ENCODE measurements at places on chromosomes 3 and 15.

DNA sequence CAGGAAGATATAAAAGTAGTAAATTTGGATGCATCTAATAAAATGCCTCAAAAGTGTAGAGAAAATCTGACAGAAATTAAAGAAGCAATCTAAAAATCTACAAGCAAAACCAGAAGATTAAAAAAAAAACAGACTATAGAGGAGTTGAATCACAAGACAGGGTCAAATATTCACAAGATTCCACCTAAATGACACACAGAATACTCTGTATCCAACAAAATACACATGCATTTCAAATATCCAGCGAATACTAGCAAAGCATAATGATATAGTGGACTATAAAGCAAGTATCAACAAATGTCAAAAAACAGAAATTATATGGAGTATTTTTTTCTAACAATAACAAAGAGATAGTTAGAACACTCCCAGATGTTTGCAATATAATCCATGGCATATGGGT lies 20.5 kb upstream of the ACTC1 start:
- DNase-seq = no peak

DNA sequence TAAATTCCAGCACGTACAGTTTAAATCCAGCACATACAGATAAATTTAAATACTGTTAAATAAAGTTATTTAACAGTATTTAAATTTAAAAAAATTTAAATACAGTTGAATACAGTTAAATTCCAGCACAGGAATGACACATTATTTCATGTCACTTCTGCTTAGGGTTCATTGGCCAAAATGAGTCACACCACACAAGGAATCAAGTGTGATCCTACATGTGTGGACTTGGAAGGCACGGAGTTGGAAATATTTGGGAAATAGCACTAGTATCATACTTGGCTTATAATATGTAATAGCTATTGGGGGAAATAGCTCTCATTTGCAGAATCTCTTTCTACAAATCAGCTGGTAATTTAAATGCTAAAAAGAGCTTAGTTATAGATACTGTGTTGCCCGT lies 10.6 kb downstream of the RAB7A start:
- DNase-seq = no peak

GRCh38 chr3:18444595-18445400 lies 19.7 kb upstream of the SATB1 start:
- peak; percentile 71 for DNase-seq

GRCh38 chr3:138442433-138442832 lies 8.0 kb downstream of the ESYT3 start:
- no peak for DNase-seq

- no peak for DNase-seq
These were observed 258.7 kb downstream of the TLE3 start for GRCh38 chr15:69838994-69839393.

DNA sequence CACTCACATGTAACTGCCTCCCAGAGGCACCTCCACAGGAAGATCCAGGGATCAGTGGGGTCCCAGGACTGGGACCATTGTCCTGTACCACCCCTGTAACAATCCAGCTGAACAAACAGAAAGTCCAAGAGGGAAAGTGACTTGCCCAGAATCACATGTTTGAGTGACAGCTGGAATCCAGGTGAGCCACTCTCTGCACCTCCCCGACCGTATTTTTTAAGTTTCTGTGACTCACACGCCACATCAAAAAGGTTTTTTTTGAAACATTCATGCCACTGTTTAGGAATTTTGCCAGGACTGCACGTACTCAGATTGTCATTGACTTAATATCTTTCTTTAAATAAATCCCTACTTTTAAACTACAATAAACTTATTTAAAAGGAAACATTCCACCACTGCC lies 9.8 kb upstream of the SLC6A1 start:
- no peak for DNase-seq

DNA sequence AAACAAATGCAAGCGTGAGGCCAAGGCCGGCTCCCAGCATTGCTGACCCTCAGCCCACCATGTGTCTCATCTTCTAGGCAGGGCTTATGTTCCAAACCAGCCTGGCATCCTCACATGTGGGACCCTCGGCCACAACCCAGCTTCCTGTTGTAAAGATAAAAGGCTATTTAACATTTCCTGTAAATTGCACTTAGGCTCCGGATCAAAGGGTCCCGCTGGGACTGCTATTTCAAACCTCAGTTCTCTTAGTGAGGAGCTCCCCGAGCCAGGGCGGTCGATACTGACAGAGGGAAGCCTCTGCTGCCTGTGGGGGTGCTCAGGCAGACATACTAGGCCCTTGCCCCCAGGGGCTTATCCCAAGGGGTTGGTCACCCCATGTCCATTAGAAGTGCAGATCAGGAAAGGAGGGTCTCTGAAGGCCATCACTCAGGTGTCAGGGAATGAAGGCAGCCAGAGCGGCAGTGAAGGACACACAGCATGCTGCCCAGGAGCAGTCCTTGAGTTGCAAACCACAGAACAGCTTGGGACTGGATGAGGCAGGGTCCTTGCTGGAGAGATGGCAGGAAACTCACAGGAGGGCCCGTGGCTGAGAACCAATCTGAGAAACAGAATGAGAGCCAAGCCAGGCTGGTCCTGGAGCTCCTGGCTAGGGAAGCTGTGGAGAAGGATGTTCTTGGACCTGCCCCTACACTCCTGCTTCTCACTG lies 239.9 kb downstream of the TLE3 start:
- DNase-seq = peak; percentile 5

GRCh38 chr15:75666823-75667501 lies 19.2 kb downstream of the SNX33 start:
- no peak for DNase-seq

DNA sequence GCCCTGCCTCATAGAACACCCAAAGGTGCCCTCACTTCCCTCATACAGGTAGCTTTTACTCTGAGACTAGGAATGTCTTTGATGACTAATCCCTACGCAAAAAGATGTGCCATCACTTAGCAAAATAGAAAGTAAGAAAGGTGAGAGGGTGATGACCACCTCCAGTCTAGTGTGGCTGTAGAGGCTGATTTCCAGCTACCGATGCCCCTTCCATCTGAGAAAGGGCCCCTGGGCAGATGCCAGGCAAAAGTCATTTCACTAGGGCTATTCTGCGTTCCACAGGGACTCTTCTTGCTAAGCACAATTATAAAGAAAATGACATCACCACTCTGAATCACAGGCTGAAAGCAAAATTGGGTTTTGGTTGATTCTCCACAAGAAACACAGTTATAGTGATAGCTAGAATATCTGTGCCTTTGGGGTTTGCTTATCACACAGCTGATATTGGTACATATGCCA lies 77.4 kb downstream of the RBPMS2 start:
- DNase-seq = no peak

GRCh38 chr3:33790091-33790490 lies 8.3 kb upstream of the PDCD6IP start:
- DNase-seq = no peak

DNA sequence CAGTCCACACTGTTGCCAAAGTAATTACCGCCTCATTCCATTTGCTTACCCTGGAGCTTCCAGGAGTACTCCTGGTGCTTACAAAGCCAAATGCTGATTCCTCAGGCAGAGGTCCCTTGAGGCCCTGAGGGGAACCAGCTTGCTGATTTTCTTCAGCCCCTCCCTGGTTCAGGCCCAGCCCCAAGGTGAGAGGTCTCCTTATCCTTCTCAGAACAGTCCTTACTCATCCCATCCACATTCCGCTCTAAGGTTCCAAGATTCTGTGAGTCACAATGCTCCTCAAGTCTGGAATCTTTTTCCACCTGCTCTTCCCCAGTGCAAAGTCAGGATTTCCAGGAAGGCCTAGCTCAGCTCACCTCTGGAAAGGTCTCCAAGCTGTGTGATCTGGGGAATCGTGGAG lies 1.8 kb upstream of the ATP10A start:
- no peak for DNase-seq

DNA sequence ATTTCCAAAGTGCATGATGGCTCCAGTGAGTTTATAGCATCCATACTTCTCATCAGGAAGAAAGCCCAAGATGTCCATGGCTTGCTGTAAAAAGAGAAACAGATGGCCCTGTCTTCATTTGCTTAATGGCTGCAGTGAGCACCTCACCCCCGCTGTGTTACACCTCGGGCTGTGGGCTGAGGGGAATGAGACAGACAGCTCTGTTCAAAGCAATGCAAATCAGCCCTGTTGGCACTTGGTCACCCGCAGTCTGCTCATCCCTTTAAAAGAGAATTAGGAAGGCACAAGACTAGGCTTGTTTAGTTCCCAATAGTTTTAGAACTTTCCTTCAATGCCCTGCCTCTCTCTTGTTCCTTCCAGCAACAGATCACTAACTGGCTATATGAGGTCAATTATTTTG lies 25.2 kb downstream of the MYH15 start:
- no peak for DNase-seq

GRCh38 chr15:77901251-77901881 lies 176.1 kb downstream of the TBC1D2B start:
- no peak for DNase-seq

DNA sequence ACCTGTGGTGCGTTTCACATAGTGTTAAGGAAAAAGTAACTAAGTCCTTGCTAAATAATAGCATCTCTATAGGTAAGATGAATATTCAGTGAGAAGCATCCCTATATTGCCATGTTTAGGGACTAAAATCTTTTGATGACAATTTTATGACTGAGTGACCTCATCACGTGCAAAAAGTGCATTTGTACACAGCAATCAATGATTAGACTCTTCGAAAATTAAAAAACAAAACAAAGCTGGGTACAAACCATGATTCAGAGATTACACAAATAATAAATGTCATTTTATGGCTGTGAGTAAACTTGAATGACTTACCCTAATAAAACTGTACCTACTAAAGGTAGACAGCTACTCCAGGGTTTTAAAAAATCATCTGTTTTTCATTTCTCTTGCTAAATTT lies 505.3 kb downstream of the FOXP1 start:
- DNase-seq = no peak

DNA sequence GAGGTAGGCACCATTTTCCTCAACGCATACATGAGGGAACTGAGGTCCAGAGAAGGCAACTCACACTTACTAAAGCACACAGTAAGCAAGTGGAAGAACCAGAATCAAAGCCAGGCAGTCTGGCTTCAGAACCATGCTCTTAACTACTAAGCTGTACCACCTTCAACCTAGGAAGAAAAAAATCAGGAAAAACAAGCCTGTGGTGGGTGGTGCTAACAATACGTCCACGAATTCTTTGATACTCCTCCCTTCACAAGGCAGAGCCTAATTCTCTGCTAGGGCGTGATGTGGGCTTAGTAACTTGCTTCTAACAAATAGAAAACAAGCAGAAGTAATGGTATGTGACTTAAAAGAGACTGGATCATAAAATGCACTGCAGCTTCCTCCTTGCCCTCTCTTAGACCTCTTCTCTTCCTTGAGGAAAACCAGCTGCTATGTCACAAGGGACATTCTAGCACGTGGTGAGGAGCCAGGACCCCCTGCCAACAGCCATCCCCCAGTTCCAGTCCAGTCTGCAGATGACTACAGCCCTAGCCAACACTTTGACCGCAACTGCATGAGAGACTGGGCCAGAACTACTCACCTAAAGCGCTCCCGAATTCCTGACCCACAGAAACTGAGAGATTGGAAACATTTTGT lies 36.9 kb downstream of the HACD2 start:
- no peak for DNase-seq

DNA sequence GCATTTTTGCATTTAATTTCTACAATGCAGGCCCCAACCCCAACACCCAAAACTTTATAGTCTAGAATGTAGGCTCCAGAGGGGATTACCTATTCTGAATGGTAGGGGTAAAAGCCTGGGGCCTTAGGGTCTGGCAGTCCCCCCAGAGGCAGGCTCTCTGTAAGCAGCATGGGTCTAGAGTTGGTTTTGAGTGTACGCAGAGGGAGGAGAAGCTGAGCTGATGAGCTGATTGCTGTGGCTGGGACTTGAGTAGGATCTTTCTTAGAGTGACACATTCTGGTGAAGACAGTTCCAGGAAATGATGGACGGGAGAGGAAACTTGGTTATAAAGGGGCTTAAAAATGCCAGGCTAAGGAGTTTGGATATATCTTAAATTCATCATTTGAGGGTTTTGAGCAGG lies 2.1 kb downstream of the LPP start:
- no peak for DNase-seq

DNA sequence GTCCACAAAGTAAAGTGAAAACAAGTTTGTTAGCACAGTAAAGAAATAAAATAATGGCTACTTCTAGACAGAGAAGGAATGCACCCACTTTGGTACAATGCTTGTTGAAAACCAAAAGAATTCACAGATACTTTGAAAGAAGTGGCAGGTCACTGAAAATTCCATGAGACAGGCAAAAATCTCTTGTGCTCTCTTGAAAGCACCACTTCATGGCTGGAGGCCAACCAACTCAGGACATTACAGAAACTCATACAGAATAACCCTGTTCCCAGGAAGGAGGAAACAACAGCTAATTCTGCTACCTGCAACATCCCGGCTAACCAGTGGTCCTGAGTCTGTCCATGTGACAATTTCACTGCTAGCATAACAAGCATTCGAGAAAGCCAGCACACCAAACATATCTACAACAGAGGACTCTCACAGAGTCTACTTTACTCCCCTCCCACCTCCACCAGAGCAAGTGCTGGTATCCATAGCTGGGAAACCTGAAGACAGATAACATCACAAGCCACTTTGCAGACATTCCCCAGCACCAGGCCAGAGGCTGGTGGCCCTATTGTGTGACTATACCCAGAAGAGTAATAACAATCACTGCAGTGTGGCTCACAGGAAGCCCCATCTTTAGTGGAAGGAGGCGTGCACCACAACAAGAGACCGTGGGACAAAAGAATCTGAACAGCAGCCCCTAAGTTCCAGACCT lies 255.3 kb upstream of the SLITRK3 start:
- no peak for DNase-seq

DNA sequence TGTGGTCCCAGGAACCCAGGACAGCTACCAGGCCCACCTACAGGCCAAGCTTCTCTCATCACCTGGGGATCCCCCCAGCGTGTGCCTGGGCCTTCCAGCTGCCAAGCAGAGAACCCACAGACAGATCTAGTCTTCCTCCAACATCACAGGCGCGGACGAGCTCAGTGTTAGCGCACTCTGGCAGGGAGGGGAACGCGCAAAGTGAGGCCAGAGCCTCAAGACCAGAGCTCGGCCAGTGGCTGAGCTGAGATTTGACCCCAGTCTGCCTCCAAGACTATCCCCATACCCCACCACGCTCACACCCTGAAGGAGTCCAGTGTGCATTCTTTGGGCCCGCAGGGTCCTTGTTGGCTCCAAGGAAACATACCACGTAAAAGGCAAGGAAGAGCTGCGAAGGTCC lies 5.1 kb downstream of the MFGE8 start:
- no peak for DNase-seq

GRCh38 chr3:128313935-128314334 lies 152.8 kb downstream of the DNAJB8 start:
- DNase-seq = no peak

DNA sequence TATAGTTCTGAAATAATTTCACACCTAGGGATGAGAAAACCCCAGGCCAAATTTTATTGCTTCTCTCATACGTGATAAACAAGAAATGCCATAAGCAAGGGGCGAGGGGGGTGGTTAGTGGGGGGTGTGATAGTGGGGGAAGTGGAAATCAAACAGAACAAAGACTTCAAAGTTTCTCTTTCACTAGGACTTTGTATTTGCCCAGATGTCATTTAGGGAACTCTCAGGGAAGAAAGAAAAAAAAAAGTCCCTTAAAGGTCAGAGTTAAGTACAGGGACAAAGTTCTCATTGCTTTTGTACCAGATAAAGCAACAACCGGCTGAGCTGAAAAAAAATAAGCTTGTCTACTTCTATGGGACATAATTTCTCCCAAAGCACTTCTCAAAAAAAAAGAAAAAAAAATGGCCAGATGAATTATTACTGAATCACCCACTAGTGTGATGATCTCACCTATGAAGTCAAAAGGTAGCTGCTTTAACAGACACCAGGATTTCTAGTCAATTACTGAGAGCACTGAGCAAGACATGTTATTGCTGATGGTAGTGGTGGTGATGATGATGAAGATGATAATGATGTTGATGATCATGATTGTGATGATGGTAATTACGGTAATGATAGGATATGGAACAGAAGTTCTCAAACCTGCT lies 56.2 kb downstream of the FHIT start:
- DNase-seq = no peak

Data from activated CD4-positive, alpha-beta T cell treated with anti-CD3 and anti-CD28 coated beads, Interleukin-2, amount 50 U/mL, for 1 hour (primary cell).